NB4 (cell line): ENCODE measurements at places on chromosomes 7 and 10.

DNA sequence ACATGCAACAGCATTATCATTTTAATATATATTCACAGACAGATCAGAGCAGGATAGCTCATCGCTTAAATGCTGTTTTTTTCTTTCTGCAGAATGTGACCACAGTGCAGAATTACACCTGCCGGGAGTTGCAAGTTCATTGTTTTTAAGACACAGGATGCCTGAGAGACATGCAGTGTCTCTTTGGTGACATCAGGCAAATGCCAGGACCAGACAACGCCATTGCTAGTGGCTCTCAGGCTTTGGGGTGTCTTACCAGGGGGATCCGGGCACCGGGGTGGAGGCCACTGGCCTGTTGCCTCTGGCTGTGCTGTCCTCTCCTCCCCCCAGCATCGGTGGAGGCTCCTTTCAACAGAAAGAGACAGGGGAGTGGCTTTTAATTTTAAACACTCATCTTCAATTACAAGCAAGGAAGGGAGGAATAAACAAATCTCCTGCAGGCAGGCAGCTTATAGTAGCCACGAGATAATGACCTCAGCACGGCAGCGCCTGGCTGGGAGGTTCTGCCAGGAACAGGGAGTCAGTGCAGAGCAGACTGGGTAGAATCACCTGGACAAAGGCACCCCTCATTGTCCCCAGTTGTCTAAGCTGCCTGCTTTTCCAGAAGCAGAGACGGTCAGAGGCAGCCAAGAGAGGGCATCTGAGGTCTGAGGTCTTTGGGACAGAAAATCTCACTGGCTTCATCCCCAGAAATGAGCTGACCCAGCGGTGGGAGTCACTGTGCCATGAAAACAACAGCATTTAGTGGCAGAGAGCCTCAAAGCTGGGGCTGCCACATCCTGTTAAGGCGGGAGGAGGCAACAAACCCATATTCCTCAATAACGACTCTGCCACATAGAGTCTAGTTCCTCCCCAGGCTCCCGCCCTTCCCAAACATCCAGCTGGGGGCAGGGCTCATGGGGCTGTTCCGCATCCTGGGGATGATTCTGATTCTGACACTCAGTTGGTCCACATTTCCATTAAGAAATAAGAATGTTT lies 148.4 kb downstream of the TCERG1L start:
- DNase-seq: no peak

DNA sequence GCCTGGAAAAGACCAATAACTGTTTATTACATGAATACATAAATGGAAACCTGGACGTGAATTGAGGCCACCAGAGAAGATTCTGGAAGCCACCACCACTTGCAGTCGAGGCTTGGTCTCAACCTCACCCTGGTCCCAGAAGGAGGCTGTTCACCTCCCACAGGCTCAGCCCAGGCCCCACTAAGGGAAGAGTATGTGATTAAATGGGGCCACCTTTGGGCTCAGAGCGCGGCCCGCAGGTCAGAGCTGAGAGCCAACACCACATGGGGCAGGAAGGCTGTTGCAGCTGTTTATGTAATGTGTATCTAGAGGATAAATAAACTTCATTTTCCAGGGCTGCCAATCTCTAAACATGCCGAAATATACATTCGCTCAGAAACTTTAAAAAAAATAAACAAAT lies 17.6 kb upstream of the FGFR2 start:
- DNase-seq: no peak

DNA sequence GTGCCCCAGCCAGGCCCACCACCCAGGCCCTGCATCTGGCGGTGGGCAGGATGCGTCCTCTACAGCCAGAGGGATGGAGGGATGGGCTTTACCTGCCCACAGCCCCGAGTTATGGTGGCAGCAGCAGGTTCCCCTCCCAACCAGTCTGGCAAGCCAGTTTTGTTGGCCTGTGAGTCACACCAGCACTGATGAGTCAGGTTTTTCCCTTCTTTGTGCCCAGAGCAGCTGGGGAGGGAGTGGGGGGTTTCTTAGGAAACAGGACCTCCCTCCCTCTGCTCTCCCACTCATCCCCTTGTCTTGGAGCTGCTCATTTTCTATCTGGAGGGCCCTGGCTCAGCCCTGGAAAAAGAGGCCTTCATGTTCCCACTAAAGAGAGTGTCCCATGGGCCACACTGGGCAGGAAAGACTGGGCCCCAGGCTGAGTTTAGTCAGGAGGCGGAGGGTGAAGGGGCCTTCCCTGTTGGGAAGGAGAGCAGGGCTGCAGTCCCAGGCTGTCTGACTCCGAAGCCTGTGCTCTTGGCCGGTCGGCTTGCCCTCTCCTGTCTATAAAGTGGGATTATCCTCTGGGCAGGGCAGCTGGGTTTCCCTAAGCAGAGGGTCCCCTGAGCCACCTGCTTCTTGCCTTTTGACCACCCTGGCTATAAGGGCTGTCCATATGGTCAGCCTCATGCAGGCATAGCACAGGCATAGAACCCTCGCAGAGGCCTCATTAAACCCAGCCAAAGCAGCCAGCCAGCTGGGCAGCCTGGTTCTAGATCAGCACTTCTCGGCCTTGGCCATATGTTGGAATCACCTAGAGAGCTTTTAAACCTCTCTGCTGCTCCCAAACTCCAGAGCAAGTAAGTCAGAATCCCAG lies 30.2 kb upstream of the ANKRD2 start:
- DNase-seq: peak; percentile 78

DNA sequence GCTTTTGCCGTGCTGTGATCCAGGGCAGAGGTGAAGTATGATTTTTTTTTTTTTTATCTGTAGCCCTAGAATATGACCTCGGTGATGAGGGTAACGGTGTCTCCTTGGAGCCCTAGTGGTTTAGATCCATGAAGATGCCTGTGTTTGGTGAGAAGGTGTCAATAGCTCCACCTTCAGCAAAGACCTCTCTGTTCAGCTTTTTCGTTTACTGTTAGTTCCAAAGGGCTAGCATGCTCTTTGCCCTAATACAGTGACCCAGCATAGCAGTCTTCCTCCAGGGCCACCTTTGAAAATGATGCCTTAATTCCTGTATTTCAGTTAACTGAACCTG lies 746 bp upstream of the MRPS16 start:
- DNase-seq: peak; percentile 49

- DNase-seq: no peak
Measured at GRCh38 chr10:128027306-128027705, 98.9 kb downstream of the MKI67 start.

- no peak for DNase-seq
Measured at GRCh38 chr7:2638224-2638991, 6.6 kb downstream of the TTYH3 start.

- peak; percentile 77 for DNase-seq
Measured at GRCh38 chr10:45418849-45419675, 45.0 kb downstream of the ALOX5 start.

DNA sequence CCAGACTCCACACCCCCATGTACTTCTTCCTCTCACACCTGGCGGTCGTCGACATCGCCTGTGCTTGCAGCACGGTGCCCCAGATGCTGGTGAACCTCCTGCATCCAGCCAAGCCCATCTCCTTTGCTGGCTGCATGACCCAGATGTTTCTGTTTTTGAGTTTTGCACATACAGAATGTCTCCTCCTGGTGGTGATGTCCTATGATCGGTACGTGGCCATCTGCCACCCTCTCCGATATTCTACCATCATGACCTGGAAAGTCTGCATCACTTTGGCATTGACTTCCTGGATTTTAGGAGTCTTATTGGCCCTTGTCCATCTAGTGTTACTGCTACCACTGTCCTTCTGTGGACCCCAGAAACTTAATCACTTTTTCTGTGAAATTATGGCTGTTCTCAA lies 4.8 kb downstream of the OR2A25 start:
- no peak for DNase-seq

DNA sequence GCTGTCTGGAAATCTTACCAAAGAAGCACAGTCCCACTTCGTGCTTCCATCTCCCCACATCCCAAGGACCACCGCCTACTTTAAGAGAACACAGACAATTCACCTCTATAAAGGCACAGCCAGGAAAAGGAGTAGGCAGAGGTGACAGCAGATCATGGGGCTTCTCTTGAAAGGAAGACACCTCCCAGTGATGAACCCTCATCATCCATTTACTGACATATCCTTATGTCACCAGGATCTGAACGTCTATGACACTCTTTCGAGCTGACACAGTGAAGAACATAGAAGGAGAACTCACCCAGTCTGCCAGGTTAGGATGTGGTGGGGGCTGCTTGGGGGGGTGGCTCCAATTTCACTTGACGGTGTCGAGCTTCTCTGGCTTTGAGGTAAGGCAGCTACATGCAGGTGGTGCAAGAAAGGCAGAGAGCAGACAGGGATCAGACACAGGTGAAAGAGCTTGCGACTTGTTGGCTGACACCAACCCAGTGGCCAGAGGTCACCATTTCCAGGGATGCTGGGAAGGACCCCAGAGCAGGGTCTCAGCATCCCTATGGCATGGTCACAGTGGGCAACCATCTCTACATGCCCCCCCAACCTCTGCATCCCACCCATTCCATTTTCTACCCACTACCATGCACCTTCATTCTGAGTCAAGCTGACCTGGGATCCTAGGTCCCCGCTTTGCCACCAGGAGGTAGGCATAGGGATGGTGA lies 67.5 kb downstream of the PRPF18 start:
- no peak for DNase-seq

- peak; percentile 96 for DNase-seq
Measured at GRCh38 chr7:2530071-2530987, 10.8 kb downstream of the LFNG start.

DNA sequence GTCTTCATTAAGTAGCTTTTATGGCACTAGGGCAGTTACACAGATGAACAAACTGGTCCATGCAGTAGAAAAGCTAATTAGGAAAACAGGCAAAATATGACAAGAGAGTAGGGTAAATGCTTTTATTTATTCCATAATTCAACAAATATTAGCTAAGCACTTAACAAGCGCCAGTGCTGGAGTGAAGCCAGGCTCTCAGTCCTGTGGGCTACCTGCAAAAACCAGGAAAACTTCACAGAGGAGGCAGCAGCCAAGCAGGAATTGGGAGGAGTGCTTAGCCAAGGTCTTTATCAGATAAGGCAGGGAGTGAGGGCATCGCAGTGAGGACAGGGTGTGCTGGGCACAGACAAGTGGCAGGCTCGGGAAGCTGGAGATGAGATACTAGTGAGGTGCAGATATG lies 4.9 kb upstream of the KAT6B start:
- no peak for DNase-seq

- DNase-seq: no peak
Measured at GRCh38 chr10:49775014-49775413, 12.9 kb upstream of the OGDHL start.

DNA sequence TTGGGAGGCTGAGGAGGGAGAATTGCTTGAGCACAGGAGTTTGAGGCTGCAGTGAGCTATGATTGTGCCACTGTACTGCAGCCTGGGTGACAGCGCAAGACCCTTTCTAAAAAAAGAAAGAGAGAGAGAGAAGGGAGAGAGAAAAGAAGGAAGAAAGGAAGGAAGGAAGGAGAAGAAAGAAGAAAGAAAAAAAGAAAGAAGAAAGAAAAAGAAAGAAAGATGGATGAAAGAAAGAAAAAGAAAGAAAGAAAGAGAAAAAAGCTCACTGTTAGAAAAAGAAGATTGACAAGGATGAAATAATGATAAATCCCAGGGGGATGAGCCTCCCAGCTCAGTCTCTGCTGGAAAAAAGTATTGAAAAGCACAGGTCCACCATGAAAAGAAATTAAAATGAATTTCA lies 22.8 kb upstream of the CARD11 start:
- no peak for DNase-seq

- DNase-seq: no peak
Measured at GRCh38 chr10:124180947-124181549, 87.7 kb upstream of the CHST15 start.

- DNase-seq: no peak
Measured at GRCh38 chr10:13705526-13706174, 118.9 kb downstream of the PRPF18 start.

DNA sequence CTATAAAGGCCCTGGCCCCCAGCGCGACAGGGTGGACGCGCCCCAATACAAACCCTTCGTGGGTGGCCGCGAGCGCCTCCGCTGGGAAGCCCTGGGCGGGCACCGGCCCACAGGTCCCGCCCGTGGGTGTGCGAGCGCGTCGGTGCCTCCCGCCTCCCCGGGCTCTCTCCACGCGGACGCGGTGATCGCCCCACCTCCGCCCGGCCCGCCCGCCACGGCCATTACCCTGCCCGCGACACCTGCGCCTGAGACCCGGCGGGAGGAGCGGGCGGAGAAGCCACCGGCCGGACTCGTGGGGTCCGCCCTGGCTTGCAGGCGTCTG lies 81.2 kb downstream of the PAX2 start:
- no peak for DNase-seq

DNA sequence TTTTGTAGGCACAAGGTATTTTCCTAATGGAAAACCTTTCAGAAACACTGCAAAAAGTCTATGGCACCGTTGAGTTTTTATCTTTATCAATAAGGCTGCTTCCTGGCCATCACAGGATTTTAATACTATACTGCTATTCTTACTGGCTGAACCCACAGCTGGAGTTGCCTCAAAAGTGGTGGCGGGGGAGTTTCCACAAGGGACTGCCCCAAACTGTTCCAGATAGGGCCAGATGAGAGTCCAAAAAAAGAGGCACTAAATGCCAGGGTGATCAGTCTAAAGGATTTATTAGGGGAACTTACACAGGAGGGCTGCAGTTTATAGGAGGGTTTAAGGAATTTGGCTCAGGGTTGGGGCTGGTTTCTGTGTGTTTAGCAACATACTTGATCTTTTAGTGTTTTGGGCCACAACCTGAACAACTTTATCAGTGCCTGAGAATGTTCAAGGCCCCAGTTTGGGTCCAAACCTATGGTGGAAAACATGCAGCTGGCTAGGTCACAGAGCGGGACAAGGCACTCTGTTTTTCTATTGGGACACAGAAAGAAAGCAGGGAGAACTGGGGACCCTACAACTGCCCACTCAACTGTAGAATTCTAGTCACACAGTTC lies 41.4 kb downstream of the STAM start:
- DNase-seq: peak; percentile 10

DNA sequence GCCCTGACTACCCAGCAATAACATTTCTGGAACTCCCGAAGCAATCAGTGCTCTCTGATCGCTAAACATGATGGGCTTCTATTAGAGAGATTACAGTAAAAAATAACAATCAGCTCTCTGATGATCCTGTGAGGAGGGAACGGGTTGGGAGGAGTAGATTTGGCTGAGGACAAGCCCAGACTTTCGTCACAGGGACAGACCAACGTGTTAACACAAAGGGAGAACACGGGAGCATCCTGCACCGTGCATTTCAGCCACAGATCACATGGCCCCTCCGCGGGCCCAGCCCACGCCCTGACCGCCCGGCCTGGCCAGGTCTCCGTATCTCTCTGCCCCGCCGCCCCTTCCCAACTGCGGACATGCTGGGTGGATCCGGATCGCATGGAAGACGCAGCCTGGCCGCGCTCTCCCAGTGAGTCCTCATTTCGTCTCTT lies 95.0 kb upstream of the AGBL3 start:
- DNase-seq: no peak

GRCh38 chr7:146176860-146177259 lies 60.3 kb downstream of the CNTNAP2 start:
- DNase-seq: no peak

DNA sequence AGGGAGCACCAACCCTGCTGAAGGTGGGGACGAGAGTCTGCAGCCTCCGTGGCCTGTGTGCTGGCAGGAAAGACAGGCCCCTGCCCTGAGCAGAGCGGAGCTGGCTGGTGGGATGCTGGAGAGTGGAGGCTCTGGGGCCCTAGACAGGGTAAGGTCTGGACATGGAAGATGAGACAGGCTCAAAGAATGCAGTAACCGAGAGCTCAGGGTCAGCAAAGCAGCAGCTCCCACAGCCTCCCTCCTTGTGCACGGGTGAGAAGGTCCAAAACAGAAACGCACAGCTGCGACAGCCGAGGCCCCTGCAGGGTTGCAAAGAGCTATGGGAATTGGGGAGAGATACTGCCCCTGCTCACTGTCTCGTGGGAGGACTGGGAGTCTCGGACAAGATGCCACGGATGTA lies 80.5 kb downstream of the TNS3 start:
- no peak for DNase-seq

GRCh38 chr10:418894-419293 lies 270.6 kb downstream of the DIP2C start:
- no peak for DNase-seq
